ENCODE measurements at places on chromosomes 13 and 19. TPM values are rescaled to one million over a fixed set of nuclear protein-coding genes. Genes with fewer than 3 reads are reported as not detected.

- DNase-seq: no peak
- H3K4me3 ChIP-seq: no peak overlapping the region
- no peaks in the 10 kb centered on the region for H3K36me3 ChIP-seq
- no peak overlapping the region for H3K27ac ChIP-seq
- H3K27me3 ChIP-seq: no peaks in the 10 kb centered on the region
Measured at GRCh38 chr13:60562096-60562780, 165.2 kb downstream of the TDRD3 start.

DNA sequence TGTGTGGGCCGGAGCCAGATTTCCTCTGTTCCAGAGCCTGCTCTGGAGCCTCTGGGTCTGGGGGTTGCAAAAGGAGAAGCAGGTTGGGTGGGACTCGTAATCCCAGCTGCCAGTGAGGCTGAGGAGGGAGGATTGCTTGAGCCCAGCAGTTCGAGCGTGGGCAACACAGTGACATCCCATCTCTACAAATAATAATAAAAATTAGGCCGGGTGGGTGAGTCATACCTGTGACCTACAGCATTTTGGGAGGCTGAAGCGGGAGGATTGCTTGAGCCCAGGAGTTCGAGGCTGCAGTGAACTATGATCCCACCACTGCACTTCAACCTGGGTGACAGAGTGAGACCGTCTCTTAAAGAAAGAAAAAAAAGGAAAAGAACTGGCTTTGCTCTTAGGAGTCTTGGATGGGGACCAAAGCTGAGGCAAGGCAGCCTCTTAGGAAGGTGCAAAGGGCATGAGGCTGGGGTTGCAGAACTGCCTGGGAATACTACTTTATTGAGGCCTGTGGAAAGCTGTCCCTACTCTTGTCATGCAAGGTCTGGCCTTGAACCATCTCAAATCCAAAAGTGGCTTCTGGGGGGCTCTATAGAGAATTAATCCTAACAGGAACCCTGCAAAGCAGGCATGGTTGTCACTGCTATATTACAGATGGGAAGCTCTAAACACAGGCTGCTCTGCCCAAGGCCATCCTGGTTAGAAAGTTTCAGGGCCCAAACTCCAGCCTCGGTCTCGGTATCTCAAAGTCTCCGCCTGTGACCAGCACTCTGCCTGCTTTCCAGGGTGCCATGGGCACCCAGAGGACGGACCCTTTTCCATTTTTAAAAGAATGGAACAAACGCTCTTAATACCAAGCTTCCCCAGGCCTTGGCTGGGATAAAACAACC is 880 bp upstream of the C19orf12 start:
- DNase-seq: no peak
- H3K27ac ChIP-seq: peak overlapping the region; percentile 96
- no peaks in the 10 kb centered on the region for H3K36me3 ChIP-seq
- peak overlapping the region; percentile 78 for H3K4me3 ChIP-seq

GRCh38 chr13:51619614-51620013 is 35.4 kb downstream of the WDFY2 start:
- no peak overlapping the region for H3K4me3 ChIP-seq
- no peaks in the 10 kb centered on the region for H3K4me1 ChIP-seq
- H3K27me3 ChIP-seq: no peaks in the 10 kb centered on the region
- H3K36me3 ChIP-seq: no peaks in the 10 kb centered on the region
- no peak for DNase-seq

DNA sequence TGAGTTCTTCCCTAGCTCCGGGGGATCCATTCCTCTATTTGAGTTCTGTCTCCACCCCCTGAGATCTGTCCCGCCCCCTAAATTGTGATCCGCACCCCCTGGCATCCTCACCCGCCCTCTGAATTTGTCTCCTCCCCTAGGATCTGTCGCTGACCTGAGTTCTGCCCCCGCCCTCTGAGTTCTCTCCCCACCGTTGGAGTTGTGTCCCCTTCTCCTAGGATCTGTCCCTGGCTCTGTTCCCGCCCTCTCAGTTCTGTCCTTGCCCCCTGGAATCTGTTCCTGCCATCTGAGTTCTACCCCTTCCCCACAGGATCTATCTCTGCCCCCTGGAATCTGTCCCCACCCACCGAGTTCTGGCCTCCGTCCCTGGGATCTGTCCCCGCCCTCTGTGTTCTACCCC is 1.0 kb upstream of the SLC17A7 start:
- H3K27me3 ChIP-seq: peaks cover 9% of the 10 kb centered on the region
- H3K27ac ChIP-seq: no peak overlapping the region
- no peaks in the 10 kb centered on the region for H3K4me1 ChIP-seq

- no peak for DNase-seq
- H3K4me1 ChIP-seq: no peaks in the 10 kb centered on the region
- H3K27me3 ChIP-seq: no peaks in the 10 kb centered on the region
Measured at GRCh38 chr13:87274209-87274819, 396.9 kb upstream of the SLITRK5 start.

The KLK5 gene
- total RNA-seq: not detected

The UBE2L5 gene
- not detected for total RNA-seq

DNA sequence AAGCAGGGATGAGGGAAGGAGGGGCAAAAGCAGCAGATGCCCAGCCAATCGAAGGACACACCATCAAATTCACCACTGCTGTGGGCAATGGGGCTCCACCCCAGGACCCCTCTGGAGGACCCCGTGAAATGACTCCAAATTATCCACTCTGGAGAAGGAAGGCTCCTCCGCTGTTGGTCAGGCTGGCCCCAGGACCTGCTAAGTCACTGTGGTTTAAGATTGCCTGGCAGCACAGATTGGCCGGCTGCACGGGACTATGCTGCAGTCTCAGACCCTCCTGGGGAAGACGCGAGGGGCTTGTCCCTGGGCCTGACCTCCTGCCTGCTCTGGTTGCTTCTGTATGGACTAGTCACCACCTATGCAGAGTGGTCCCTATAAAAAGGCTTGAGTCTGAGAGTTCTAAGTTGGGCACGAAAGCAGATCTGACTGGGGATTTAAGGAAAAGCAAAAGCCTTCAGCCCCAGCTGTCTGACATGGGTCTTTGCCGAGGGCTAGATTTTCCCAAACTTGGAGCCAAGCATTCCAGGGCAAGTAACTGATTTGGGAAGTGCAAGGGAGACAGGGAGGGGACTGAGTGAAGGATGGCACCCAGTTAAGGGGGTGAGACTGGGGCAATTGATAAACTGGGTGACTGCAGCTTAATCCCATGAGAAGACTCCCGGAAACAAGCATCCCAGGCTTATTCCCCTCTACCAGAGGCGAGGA is 91.7 kb downstream of the TSHZ3 start:
- H3K4me1 ChIP-seq: no peaks in the 10 kb centered on the region
- no peaks in the 10 kb centered on the region for H3K27me3 ChIP-seq
- no peak overlapping the region for H3K27ac ChIP-seq

The C19orf81 gene
- 0.98 TPM for total RNA-seq

DNA sequence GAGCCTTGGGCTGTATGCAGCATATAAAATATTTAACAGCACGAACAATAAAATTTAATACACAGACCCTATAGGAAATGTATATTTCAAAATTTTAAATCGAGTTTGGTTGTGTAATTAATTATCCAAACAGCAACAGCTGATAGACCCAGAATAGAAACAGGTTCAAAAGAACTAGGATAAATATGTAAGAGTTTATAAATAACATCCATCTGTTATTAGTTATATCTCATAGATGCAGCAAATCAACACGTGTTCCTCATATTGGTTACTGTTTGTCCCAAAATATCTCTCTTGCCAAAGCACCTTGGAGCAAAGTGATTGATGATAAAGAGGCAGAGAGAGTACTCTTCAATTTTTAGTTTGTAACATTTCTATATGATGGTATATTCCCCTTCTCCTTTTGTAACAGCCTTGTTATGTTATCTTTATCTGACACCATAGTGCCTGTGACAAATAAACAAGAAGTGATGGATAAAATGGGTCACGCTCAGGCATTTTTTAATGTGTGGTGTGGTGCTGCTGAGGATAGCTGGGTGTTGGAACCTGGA is 260.6 kb upstream of the NBEA start:
- H3K4me3 ChIP-seq: no peak overlapping the region
- H3K27ac ChIP-seq: no peak overlapping the region
- no peak for DNase-seq
- H3K36me3 ChIP-seq: no peaks in the 10 kb centered on the region
- H3K4me1 ChIP-seq: no peaks in the 10 kb centered on the region

GRCh38 chr19:50513746-50514345 is at the start of gene ASPDH:
ASPDH (minus strand) TSS chr19:50513913; CDS start chr19:50513823, 90 bp downstream.
- H3K27ac ChIP-seq: no peak within 1 kb of the TSS
- no peak for DNase-seq
- H3K27me3 ChIP-seq: no peaks in the 10 kb centered on the region
- H3K4me1 ChIP-seq: no peaks in the 10 kb centered on the region
- no peaks in the 10 kb centered on the region for H3K36me3 ChIP-seq

The GPR18 gene
- not detected for total RNA-seq

GRCh38 chr13:32453981-32454380 is 26.1 kb upstream of the N4BP2L1 start:
- no peak overlapping the region for H3K4me3 ChIP-seq
- no peak for DNase-seq
- H3K27me3 ChIP-seq: no peaks in the 10 kb centered on the region
- no peaks in the 10 kb centered on the region for H3K36me3 ChIP-seq
- H3K27ac ChIP-seq: no peak overlapping the region

The LCP1 gene
- 1.5 TPM for total RNA-seq

- H3K4me3 ChIP-seq: no peak overlapping the region
- no peaks in the 10 kb centered on the region for H3K27me3 ChIP-seq
- no peaks in the 10 kb centered on the region for H3K36me3 ChIP-seq
- peaks cover 47% of the 10 kb centered on the region for H3K4me1 ChIP-seq
- H3K27ac ChIP-seq: peak overlapping the region; percentile 6
- DNase-seq: no peak
Measured at GRCh38 chr19:55372316-55373081, 2.2 kb upstream of the IL11 start.

The INAFM1 gene
- total RNA-seq: 13.1 TPM

The CABP5 gene
- total RNA-seq: not detected

The MBD3L3 gene
- total RNA-seq: not detected

The SIGLEC5 gene
- not detected for total RNA-seq

The GPR4 gene
- 0.23 TPM for total RNA-seq

The CLDN10 gene
- 10.5 TPM for total RNA-seq

- DNase-seq: no peak
- 0 out of 2 replicates have a peak, but pooled peaks cover 2% of the 10 kb centered on the region for H3K36me3 ChIP-seq
- H3K27me3 ChIP-seq: no peaks in the 10 kb centered on the region
- H3K4me3 ChIP-seq: no peak overlapping the region
- H3K4me1 ChIP-seq: no peaks in the 10 kb centered on the region
Measured at GRCh38 chr19:16234552-16235445, 37.1 kb downstream of the AP1M1 start.

DNA sequence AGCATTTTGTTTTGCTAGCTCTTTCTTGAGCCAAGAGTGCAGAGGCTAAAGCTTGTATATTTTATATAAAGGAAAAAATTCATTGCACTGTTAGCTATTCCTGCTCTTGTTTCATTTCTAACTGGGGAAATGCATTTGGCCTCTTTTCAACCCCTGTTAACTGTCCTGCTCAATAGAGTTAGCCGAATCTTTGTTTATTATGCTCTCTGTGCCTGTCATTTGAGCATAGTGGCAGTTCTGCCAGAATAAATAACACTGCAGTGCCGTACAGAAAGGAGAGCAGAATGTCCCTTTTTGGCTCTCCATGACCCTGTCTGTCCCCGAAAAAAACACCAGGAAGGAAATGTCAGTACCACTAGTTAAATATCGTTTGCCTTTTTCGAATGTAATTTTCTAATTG is 350.8 kb downstream of the MYO16 start:
- no peak overlapping the region for H3K27ac ChIP-seq
- no peak overlapping the region for H3K4me3 ChIP-seq
- no peak for DNase-seq
- H3K4me1 ChIP-seq: no peaks in the 10 kb centered on the region
- H3K27me3 ChIP-seq: no peaks in the 10 kb centered on the region

- peaks cover 4% of the 10 kb centered on the region for H3K4me1 ChIP-seq
- H3K27ac ChIP-seq: no peak overlapping the region
- no peak overlapping the region for H3K4me3 ChIP-seq
- no peak for DNase-seq
- no peaks in the 10 kb centered on the region for H3K36me3 ChIP-seq
Measured at GRCh38 chr19:33418461-33418860, 45.0 kb downstream of the CEBPG start.

- no peak overlapping the region for H3K4me3 ChIP-seq
- H3K27me3 ChIP-seq: peaks cover 8% of the 10 kb centered on the region
- H3K36me3 ChIP-seq: no peaks in the 10 kb centered on the region
- H3K4me1 ChIP-seq: no peaks in the 10 kb centered on the region
Measured at GRCh38 chr19:54805665-54806515, 2.5 kb downstream of the KIR2DL4 start.

The CBY2 gene
- not detected for total RNA-seq

GRCh38 chr19:51114087-51114729 is 6.0 kb upstream of the CTU1 start:
- no peak overlapping the region for H3K27ac ChIP-seq
- no peaks in the 10 kb centered on the region for H3K36me3 ChIP-seq
- no peak overlapping the region for H3K4me3 ChIP-seq

The CYP2A7 gene
- not detected for total RNA-seq

- no peak overlapping the region for H3K4me3 ChIP-seq
- no peak for DNase-seq
- H3K27me3 ChIP-seq: no peaks in the 10 kb centered on the region
- H3K4me1 ChIP-seq: peaks cover 1% of the 10 kb centered on the region
- no peak overlapping the region for H3K27ac ChIP-seq
Measured at GRCh38 chr19:5832061-5832460, 7.4 kb downstream of the FUT6 start.

DNA sequence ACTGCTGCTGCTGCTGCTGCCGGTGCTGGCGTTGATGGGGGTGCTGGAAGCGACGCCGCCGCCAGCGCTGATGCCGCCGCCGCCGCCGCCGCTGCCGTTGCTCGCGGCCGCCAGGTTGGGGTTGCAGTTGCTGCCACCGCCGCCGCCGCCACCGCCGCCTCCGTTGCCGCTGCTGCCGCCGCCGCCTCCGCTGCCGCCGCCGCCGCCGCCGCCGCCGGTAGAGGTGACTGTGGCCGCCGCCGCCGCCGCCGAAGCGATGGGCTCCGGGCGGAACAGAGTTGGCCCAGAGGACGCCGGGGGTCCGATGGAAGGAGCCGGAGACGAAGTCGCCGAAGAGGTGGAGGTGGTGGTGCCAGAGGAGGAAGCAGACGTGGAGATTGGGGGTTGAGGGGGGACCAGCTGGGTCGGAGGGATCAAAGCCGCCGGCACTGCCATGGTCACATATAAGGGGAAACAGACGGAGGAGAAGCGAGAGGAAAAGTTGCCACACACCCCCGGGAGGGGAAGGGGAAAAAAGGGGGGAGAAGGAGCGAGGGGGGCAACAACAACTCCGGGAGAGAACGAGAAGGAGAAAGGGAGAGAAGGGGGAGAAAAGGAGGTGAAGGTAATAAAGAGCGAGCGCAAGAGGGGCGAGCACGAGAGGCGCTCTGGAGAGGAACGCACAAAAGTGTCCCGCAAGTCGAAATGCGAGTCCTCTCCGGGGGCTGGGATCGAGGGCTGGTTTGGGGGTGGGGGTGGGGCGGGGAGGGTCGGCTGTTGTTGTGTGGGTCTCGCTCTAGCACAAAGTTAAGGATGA is 471 bp downstream of the DACH1 start:
- H3K27me3 ChIP-seq: peaks cover 3% of the 10 kb centered on the region
- H3K27ac ChIP-seq: no peak overlapping the region
- no peak for DNase-seq
- H3K36me3 ChIP-seq: no peaks in the 10 kb centered on the region
- peak overlapping the region; percentile 61 for H3K4me3 ChIP-seq
- no peaks in the 10 kb centered on the region for H3K4me1 ChIP-seq

The DNAAF3 gene
- total RNA-seq: 12.4 TPM

All from Panc1 (cell line).